ENCODE measurements at places on chromosomes 12 and 14.

DNA sequence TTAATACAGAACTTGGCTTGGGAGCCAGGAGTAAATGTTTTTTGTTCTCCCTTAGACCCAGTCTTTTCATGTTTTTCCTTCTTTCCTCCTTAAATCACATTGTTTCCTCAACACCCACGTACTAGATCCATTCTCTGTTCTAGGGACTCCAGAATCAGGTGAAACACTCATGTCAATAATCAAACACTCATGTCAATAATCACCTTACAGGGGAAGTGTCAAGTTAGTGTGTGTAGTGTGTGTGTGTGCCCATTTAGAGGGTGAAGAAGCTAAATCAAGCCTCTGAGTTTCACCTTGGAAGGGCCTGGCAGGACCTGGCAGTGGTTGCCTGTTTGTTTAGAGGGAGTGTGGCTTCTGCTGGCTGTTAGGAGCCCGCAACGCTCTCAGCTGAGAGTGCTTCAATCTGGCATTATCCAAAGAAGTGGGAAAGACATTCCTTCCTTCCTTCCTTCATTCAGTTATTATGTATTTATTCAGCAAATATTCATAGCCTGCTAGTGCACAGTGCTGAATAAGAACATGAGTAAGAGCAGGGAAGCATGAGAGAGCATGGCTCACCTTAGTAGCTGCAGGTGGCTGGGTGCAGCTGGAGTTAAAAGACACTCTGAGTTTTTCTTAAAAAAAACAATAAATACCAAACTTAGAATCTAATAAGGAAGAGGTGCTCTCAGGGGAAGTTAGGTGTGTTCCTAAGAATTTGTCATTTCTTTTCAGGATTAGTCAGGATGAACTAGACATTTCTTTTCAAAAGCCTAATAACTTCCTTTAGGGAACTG is 17.6 kb upstream of the EID3 start:
- no peak for DNase-seq

DNA sequence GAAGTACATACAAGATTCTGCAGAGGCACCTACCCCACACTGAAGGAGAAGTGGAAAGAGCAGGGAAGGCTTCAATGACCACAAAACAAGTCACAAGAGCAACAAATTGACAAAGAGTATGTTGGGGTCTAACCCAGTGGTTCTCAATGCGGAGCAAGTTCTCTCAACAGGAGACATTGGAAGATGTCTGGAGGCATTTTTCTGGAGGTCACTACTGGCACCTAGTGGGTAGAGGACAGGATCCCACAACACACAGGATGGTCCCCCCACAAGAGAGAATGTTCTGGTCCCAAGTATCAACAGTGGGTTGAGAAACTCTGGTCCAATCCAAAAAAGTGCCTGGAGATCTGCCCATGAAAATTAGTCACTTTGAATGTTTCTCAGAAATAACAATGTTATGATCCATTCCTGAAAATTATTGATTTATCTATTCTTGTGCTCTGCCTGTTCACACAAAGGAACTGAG is 3.4 kb downstream of the SSH1 start:
- no peak for DNase-seq

DNA sequence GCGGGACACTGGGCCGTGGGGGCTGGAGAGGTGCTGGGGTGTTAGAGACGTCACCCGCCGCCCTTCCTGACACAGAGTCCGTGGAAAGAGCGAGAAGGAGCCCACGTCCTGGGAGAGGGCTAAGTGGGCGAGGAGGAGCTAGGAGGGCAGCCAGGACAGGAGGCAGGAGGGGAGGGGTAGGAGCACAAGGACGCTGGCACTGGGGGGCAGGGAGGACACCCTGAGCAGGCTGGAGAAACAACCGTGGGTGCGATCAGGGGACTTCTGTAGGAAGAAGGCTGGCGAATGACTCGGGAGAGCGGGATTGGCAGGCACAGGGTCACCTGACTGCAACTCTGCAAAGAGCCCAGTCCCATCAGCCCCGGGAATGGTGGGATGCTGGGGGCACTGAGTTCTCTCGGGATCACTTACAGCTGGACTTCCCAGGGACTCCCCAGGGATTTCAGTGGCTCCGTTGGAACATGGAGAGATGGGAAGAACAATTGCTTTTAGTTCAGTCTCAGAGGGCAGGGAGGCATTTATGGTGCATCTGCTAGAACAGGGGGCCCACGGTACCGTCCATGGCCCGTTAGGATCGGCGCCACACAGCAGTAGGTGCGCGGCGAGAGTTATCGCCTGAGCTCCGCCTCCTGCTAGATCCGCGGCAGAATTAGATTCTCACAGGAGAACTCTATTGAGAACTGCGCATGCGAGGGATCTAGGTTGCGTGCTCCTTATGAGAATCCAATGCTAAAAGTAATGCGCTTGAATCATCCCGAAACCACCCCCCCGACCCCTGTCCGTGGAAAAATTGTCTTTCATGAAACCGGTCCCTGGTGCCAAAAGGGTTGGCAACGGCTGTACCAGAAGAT is 24.3 kb downstream of the UBR7 start:
- no peak for DNase-seq

DNA sequence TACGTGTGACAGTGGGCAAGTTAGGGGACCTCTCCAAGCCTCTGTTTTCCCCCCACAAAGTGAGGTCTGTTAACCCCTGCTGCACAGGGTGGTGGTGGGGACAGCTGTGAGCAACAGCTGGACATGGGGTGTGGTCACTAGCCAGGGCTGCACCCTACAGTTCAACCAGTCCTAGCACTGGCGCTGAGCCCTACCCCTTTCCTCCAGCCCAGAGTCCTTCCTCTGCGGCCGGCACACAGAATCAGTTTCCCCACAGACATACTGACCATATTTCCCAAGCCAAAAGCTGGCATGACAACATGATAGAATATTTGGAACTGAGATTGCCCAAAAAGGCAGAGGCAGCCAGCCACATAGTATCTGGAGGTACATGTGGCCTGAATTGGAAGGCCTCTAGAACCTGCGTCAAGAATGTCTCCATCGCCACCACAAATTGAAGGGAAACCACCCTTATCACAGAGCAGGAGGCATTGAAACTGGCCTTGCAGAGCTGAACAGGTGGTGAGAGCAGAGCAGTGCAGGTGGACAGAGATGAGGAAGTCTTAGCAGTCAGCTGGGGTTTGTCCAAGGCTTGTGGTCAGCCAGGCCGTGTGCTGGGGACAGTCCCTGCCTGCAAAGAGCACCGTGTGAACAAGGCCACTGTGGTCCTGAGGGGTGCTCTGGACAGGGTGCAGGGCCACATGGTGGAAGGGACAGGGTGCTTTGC is 21.2 kb downstream of the DEGS2 start:
- DNase-seq: peak; percentile 62

- no peak for DNase-seq
Observed at GRCh38 chr12:106976668-106977067, 10.3 kb downstream of the MTERF2 start.

DNA sequence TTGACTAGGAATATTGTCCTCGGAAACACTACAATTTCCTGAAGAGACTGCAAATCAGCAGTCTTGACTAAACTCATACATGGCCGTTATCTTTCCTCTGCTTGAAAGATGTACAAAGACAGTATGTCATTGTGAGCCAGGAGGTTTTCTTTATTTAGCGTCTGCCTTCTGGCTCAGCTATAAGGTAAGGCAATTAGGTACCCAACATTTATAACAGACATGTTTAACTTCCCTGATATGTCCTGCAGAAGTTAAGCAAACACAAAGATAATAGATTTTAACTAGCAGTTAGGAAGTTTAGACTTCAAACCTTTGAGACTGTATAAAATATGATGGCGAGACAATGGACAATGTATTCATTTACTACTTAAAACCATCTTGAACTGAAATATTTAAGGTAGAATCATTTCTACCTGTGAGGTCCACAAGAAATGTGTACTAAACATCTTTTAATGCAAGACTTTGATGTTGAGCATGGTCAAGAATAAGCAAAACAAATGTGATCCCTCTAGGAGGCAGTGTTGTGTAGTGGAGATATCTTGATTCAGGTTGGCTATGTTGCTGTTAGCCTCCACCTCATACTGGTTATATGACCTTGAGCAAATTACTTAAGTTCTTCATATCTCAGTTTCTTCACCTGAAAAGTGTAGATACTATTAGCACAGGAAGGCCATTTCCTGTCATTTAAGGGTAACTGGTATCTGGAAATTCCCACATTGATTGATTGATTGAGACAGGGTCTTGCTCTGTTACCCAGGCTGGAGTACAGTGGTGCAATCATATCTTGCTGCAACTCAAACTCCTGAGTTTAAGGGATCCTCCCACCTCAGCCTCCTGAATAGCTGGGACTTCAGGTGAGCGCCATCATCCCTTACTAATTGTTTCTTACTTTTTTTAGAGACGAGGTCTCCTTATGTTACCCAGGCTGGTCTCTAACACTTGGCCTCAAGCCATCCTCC is 96.3 kb upstream of the EEA1 start:
- peak; percentile 74 for DNase-seq

DNA sequence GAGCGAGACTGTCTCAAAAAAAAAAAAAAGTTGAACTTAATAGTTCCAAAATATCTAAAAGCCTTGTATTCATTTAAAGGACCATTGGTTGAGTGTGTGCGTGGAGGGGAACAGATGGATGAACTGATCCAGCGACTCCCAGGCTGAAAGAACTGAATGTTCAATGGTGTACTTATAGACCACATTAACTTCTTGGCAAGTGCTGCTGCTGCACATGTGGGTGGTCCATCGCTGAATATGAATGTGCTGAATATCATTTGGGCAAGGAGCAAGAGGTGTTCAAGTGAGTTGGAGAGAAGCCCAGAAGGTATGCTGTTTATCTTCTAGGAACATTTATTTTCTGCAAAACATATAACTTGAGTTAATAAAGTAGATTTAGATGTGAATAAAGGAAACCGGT is 289.0 kb upstream of the RPL10L start:
- DNase-seq: no peak

DNA sequence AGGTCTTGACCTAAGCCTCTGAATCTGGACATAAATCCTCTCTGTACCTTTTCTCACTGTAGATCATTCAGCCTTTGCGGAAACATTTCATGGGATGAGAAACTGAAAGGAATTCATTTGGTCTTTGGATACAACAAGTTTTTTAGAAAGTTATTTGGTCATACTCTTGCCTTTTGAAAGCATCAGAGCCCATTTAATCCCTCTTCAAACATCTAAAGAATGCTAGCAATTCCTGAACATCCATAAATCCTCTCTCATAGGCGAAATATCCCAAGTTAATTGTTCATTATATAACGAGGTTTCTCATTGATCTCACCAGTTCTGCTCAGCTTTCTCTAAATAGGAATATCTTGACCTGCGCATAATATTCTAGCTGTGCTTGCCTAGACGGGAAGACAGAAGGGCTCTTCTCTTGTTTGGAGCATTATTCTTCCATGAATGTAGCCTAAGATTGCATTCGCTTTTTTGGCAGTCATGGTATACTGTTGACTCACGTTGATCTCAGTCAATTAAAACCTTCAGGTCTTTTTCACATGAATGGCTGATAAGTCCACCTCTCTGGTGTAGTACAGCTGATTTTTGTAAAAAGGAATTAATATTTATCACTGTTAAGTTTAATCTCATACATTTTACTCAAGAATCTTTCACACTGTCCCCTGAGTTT is 24.1 kb downstream of the NTN4 start:
- no peak for DNase-seq

GRCh38 chr12:87381742-87382141 is 647.5 kb downstream of the C12orf50 start:
- no peak for DNase-seq

- DNase-seq: no peak
Observed at GRCh38 chr12:48016373-48017020, 12.2 kb upstream of the COL2A1 start.

GRCh38 chr14:77014004-77014604 is 14.4 kb downstream of the IRF2BPL start:
- no peak for DNase-seq

- no peak for DNase-seq
Observed at GRCh38 chr12:99311373-99311772, 336.2 kb upstream of the GARIN6 start.

DNA sequence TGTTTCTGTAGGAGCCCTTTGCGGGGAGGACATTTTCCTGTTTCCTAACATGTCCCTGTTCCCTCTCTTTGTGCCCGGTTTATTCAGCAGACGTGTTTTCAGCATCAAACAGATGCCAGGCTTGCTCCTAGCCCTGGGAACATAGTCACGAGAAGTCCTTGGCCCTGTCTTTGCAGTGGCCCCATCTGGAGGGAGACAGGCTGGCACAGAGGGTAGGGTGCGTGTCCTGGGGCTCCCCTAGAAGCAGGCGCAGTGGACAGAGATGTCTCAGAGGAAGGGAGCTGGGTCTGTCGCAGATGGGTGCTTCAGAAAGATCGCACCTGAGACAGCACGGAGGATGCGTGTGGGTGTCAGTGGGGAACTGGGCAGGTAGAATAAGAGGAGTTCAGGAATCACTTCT is 75.0 kb upstream of the DYNC1H1 start:
- DNase-seq: no peak

GRCh38 chr12:107092669-107093416 is 506 bp downstream of the CRY1 start:
- DNase-seq: peak; percentile 47

DNA sequence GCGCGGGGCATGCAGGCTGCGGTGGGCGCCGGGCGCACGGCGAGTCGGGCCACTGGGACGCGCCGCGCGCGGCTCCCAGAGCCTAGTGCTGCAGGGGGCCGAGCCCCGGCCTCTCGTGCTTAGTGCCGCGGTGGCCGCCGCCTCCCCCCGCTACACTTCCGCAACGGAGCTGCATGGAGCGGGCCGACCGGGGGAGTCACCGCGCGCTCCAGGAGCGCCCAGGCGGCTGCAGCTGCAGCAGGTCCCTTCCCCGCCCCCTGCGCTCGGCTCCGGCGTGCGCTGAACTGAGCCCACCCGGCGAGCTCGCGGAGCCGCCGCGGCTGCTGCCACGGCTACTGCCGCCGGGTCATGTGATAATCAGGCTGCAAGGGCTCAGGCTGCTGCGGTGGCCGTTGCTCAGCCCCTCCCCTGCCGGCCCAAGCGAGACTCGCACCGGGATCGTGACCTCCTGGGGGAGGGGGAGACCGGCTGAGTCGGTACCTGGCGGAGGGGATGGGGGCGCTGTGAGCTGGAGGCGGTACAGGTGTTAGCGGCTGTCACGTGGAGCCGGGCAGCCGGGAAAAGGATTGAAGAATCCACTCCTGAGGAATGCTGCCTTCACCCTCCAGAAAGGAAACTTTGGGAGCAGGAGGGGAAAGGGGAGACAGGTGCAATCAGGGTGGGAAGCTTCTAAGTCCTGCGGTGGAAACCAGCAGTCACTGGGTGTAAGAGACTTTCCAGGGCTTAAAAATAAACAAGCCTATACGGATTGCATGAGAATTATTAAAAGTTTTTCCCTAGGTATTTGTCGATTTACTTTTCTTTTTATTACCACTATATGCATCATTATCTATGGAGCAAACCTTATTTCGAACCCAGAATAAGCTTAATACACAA is at the start of gene PPM1H:
PPM1H (minus strand) TSS at position 352 of the 876 bp plus-strand sequence. CDS start 414 bp downstream, outside the sequence.
- DNase-seq: peak; percentile 95

DNA sequence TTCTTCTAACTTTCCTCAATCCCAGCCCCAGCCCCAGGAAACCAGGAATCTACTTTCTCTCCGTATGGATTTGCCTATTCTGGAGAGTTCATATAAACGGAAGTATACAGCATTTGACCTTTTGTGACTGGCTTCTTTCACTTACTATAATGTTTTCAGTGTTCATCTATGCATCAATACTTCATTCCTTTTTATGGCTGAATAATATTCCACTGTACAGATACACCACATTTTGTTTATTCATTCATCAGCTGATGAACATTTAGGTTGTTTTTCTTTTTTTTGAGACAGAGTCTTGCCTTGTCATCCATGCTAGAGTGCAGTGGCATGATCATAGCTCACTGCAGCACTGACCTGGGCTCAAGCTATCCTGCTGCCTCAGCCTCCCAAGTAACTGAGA is 3.9 kb upstream of the PLEKHG3 start:
- no peak for DNase-seq

All from MM.1S (cell line).